ENCODE measurements at places on chromosomes 6 and 20. TPM values are rescaled to one million over a fixed set of nuclear protein-coding genes. Genes with fewer than 3 reads are reported as not detected.
A peak's percentile ranks its signal among the peaks of the same experiment; 100 is the strongest.

Gene CYP39A1
- polyA plus RNA-seq, result 2.5 TPM

Gene MEI4
- not detected for polyA plus RNA-seq

Gene FERMT1
- polyA plus RNA-seq, result 25.2 TPM

DNA sequence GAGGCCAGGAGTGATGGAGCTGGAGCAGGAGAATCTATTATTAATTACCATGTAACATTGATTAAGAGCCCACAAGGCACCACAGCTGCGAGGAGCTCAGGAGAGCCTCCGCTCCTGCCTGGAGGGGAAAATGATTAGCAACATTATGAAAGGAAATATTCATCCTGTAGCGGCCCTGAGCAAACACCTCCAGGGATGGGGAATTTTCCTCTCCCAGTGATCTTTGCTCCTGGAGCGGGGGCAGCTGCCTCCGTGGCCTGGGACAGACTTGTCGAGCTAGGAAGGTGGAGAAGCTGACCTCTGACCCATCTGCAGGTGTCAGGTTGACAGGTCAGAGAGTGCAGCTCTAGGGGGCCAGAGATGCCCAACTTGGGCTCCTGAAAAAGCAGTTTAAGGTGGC, 40.1 kb upstream of the SIRPA start:
- DNase-seq, result peak; percentile 60

DNA sequence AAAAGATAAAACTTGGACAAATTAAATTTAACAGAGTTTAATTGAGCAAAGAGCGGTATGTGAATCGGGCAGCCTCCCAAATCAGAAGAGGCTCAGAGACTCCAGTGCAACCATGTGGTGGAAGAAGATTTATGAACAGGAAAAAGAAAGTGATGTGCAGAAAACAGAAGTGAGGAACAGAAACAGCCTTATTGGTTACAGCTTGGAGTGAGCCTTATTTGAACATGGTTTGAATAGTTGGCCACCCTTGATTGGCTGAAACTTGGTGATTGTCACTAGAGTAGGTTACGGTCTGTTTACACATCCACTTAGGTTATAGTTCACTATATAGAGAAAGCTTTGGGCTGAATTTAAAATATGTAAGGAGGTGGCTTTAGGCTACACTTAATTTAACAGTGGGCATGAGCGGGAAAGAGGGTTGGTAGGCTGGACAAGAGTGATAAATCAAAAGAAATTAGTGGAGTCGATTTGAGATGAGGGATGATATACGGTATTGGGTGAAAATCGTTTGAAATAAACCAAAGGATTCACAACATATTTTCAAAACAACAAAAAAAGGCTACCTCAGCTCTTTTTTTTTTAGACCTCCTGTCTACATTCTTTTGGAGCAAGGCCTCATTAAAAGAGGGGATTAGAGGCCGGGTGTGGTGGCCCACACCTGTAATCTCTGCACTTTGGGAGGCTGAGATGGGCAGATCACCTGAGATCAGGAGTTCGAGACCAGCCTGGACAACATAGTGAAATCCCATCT, 84.3 kb upstream of the PREP start:
- DNase-seq, result no peak

GRCh38 chr6:41375598-41376151, 40.3 kb downstream of the NCR2 start:
- no peak for DNase-seq

DNA sequence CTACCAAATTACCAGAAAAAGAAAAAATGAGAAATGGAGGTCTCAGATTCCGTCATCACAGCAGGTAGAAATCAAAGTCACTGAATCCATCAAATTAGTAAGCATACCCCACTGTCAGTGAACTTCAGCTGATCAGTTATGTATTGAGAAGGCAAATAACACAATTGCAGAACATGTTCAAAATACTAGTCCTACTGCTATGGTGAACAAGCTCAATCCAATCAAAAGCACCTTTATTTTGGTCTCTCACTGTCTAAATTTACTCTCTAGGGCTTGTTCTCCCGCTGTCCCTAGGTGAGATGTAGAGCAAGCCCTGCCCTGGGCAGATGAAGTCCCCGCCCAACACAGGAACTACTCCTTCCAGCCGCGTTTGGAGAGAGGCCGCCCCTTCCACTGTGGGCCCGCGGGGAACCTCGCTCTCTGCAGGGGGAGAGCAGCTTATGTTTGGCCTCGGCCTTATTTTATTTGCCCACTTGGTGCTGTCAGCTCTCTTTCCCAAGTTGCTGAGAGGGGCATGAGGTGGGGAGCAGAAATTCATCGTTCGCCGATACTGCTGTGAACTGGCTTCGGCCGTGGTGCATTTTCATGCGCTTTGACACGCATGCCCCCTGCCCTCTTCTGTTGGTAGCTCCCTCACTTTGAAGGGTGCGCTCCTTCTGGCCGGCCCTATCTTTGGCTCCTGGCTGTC, 14.3 kb upstream of the MAP1LC3A start:
- DNase-seq, result peak; percentile 53

GRCh38 chr6:133428295-133428694, 187.1 kb downstream of the EYA4 start:
- no peak for DNase-seq

All from small intestine (tissue), 16 donors.